ENCODE measurements at places on chromosomes 1 and 21.

GRCh38 chr1:2170211-2170610 is 24.4 kb downstream of the FAAP20 start:
- DNase-seq, result no peak

DNA sequence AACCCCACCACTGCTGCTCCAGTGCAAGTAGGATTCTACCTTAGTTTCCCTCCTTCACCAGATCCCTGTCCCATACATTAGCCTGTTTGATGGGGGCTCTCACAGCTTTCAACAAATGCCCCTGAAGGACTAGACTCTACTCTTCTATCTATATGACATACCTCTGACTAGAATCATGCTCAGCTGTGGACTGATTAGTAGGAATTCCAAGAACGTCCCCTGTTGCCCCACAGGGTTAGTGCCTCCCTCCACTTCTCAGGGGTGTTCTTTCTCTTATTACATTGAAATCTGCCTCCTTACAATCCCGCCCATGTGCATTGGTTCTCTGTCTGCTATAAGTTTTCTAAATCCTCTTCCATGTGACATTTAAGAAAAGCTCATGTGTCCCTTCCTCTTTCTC is 375.9 kb upstream of the DUSP10 start:
- DNase-seq, result no peak

GRCh38 chr1:170623171-170623570 is 40.8 kb upstream of the PRRX1 start:
- no peak for DNase-seq

- DNase-seq, result no peak
Measured at GRCh38 chr1:229574679-229575442, 16.4 kb upstream of the ABCB10 start.

GRCh38 chr1:90862782-90863181 is 145.7 kb upstream of the BARHL2 start:
- DNase-seq, result no peak

DNA sequence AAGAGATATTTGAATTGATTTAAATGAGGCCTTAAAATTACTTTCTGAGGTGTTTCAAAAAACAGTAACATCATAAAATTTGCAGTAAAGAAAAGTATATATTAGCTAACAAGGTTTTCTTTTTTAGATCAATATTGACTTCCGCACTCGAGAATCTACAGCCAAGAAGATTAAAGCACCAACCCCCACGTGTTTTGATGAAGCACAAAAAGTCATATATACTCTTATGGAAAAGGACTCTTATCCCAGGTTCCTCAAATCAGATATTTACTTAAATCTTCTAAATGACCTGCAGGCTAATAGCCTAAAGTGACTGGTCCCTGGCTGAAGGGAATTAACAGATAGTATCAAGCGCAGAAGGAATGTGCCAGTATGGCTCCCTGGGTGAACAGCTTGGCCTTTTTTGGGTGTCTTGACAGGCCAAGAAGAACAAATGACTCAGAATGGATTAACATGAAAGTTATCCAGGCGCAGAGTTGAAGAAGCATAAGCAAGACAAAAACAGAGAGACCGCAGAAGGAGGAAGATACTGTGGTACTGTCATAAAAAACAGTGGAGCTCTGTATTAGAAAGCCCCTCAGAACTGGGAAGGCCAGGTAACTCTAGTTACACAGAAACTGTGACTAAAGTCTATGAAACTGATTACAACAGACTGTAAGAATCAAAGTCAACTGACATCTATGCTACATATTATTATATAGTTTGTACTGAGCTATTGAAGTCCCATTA is 3.6 kb downstream of the RGS1 start:
- DNase-seq, result no peak

Measured in activated gamma-delta T cell treated with anti-CD3 and anti-CD28 coated beads, Interleukin-2, amount 50 U/mL, for 16 hours (primary cell).